SK-N-SH treated with all-trans-retinoic acid at 6 μM for 48 hours (cell line): ENCODE measurements at places on chromosomes 12 and 14.
A peak's percentile ranks its signal among the peaks of the same experiment; 100 is the strongest.

DNA sequence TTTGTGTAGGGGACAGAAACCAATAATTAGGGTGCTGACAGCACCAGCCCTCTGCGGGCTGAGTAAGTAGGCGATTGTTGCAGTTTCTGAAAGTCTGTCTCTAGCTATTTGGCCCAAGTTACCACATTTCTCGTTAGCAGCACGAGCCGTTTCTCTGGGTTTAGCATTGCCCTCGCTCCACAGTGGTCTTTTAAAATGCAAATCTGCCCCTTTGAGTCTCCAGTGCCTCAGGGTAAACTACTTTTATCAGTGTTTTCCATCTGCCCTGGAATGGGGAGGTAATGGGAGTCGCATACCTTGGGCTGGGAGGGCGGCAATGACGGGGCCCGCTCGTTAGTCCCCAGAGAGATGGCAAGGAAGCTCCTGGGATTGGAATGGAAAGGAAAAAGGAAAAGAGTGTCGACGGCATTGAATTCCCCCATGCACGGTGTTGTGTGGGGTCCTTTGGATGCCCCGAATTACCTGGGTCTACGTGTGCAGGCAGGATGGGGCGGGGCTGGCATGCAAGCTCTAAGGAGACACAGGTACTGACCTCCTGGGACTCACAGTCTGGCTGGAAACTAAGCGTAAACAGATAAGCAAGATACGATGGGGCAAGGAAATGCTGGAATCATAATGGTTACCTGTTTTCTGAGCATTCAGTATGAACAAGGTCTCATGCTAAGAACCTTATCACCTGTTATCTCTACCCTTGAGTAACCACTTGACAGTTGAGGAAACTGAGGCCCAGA lies 131.8 kb upstream of the MAP1LC3B2 start:
- no peak for ATAC-seq

- peak; percentile 94 for ATAC-seq
These were observed 37.5 kb downstream of the EMP1 start for GRCh38 chr12:13233830-13234641.

DNA sequence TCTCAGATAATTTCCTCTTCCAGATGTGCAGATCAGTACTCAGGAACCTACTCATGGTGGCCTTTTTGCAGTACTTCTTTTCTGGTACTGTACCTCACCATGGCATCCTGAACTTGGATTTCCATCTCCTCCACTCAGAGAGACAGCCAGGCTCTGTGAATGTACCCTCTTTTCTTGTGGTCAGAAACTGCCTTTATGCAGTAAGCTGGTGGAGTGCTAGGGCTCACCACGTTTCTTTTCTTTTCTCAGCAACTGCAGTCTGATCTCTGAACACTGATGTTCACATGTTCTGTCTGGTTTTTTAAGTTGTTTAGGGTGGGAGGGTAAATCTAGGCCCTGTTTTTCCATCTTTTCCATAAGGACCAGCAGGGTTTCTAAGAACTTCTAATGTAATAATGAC lies 99.8 kb upstream of the NRXN3 start:
- ATAC-seq: no peak

DNA sequence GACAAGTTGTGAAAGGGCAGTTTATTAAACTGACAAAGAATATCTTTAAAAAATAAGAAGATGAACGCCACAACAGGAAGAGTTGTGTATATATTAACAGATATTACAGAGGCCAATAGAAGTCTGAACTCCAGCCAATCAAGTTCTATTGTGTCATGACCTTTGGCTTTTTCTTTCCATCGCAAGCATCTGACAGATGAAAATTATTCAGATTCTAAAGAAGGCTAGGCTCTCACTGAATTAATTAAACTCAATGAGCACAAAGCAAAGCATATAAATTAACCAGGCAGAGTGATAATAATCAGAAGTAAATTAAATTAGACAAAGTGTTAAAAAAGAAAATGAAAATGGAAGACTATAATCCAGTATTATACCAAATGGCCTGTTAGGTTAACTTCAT lies 62.0 kb upstream of the PYGL start:
- no peak for ATAC-seq

- peak; percentile 96 for ATAC-seq
These were observed at the start of gene TMEM63C for GRCh38 chr14:77181603-77182437. Gene TMEM63C, plus strand, starts transcription at chr14:77181798. Its CDS starts 37,016 bp downstream, at chr14:77218814.

GRCh38 chr12:98743362-98743953 lies 98.4 kb downstream of the APAF1 start:
- peak; percentile 86 for ATAC-seq

GRCh38 chr12:128290938-128291337 lies 24.0 kb downstream of the TMEM132C start:
- ATAC-seq: no peak
